ENCODE measurements at places on chromosomes 4 and X.
A peak's percentile ranks its signal among the peaks of the same experiment; 100 is the strongest.

DNA sequence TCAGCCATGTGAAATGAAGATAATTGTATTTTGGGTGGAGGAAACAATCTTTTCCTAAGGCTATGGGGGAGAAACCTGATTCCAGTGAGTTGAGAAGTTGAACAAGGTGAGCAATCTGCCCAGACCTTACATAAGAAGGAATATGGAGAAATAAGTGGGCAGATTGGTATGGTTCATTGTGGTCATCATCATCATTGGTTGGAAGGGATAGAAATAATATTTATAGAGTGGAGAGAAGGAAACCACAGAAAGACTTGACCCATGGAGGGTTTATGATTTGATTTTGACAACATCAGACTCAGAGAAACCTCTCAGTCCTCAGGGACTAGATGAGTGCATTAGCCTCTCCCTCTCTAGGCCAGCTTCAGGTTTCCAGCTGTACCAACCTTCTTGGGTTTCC lies 177.9 kb upstream of the NEIL3 start:
- DNase-seq = no peak

DNA sequence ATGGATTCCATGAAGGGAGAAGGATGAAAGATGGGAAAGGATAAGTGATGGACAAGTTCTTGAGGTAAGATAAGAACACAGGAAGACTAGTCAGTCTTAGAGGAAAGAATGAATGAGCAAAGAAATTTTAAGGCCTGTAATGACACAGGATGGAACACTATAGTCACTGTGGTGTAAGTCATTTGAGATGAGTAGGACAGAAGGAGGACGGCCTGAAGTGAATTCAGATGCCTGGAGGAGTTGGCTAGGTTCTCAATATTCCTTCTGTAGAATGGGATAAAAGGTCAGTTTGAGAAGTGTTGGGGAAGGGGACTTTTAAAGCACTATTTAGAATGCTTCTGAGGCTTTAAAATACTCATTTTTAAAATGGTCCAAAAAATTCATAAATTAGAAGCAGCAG lies 3.9 kb downstream of the MSMO1 start:
- DNase-seq = no peak

- no peak for DNase-seq
Measured at GRCh38 chrX:31130457-31131220, 58.8 kb upstream of the FTHL17 start.

DNA sequence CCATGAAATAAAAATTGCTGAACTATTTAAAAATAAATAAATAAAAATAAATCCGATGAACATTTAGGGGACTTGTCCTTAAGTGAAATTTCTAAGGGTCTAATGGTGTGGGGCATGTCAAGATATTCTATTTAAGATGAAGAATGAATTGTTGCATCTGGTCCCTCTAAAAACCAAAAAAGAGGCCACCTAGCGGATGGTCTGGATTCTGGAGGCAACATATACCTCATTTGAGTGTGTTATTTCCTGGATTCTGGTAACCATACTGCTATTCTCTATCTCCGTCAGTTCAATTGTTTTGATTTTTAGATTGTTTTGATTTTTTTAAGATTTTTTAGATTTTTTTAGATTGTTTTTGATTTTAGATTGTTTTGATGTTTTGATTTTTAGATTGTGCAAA lies 28.3 kb downstream of the AGTR2 start:
- no peak for DNase-seq

GRCh38 chr4:119080721-119081541 lies 54.7 kb upstream of the MYOZ2 start:
- no peak for DNase-seq

- DNase-seq = peak; percentile 76
Measured at GRCh38 chrX:56764153-56764974, 35.3 kb downstream of the NBDY start.

GRCh38 chr4:152735396-152735859 lies 44.1 kb downstream of the TIGD4 start:
- DNase-seq = no peak

DNA sequence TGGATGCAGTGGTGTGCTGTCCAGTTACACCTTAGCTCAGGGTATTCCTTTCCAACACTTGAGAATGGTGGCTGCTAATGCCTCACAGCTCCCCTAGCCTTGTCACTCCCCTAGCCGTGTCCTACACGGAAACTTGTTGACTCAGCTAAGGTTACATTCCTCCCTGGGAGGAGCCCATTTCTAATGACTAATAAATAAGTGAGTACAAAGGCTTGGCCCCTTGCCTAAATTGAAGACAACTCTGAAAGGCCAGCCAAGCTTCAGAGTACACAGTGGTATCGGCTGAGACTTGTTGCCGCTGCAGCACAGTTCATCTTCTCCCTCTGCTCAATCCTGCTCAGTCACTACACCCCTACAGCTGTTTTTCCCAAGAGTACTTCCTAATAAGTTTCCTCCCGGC lies 21.2 kb upstream of the SLC25A31 start:
- no peak for DNase-seq

- peak; percentile 53 for DNase-seq
Measured at GRCh38 chr4:47913861-47914219, 543 bp downstream of the NFXL1 start.

DNA sequence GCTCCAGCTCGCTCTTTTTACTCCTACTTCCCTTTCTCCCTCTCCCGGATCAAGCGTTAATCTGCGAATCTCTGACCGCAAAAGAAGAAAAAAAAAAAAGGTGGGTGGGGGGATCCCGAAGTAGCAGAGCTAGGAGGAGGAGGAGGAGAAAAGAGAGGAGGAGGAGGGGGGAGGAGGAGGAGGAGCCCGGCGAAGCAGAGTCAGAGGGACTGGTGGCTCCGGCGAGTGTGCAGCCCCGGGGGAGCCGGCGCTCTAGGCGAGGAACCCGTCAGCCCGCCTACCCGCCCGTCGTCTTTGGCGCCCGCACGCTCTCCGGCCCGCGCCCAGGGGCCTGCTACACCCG lies at the start of gene NHSL2:
TSS of gene NHSL2 (plus strand) at position 203 of the 343 bp plus-strand sequence.
- no peak for DNase-seq

- DNase-seq = no peak
Measured at GRCh38 chrX:134883137-134883700, 107.6 kb upstream of the SMIM10 start.

- DNase-seq = no peak
Measured at GRCh38 chrX:20046864-20047263, 56.0 kb upstream of the BCLAF3 start.

DNA sequence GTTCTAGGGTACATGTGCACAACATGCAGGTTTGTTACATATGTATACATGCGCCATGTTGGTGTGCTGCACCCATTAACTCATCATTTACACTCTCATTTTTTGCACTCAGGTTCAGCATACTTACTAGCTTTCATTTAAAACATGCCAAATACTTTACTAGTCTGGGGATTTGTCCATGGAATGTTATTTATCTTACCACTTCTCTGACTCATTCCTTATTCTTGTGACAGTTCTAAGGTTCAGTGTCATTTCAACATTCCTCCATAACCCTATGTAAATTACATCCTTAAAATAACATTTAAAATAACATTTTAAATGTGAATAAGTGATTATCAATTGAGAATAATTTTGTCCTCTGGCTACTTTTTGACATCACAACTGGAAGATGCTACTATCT lies 19.5 kb upstream of the SYTL5 start:
- DNase-seq = no peak

GRCh38 chr4:149912000-149912399 lies 96.4 kb upstream of the IQCM start:
- DNase-seq = no peak

DNA sequence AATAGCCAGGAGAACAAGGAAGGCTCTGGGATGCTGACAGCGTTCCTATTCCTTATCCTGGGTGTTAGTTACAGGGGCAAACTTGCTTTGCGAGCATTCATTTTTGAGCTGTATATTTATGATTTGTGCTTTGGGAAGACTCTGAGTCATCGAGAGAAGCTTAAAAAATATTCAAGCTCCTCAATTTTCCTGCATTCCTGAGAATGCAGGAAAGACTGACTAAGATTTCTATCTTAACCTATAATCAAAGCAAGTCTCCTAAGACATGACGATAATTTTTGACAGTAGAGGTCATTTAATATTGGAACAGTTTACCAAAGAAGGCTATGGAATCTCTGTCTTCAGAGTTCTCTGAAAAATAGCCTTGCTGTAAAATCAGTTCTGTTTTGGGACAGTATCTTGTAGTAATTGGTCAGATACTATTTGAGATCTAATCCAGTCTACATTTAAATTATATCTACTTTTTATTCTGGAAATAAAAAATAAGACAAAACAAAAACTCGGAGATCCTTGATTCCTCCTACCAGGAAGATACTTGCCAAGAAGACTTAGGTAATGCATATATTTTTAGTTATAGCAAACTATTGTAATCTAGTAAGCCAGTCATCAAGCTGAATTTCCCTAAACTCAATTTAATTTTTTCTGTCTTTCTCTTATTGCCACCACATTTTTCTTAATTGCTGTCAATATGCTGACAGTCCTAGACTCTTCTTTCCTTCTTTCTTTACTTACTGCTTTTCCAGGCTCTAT lies 31.7 kb downstream of the BBS12 start:
- no peak for DNase-seq

DNA sequence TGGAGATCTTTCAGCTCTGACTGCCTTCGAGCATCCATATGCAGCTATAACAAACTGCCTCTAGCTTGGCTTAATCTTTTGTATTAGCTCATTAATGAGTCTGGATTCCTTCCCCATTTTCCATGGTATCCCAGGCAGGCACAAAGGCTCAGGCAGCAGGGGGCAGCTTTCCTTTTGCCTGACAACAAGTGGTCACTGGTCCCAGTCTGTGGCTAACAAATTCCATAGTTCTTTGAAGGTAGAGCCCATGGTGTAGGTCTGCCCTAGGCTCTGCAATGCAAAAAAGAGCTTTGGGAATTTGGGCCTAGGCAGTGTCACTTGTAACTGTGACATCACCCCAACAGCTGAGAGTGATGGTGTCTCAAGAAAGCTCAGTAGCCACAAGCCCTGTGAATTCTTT lies 234.4 kb upstream of the GPC4 start:
- DNase-seq = no peak

DNA sequence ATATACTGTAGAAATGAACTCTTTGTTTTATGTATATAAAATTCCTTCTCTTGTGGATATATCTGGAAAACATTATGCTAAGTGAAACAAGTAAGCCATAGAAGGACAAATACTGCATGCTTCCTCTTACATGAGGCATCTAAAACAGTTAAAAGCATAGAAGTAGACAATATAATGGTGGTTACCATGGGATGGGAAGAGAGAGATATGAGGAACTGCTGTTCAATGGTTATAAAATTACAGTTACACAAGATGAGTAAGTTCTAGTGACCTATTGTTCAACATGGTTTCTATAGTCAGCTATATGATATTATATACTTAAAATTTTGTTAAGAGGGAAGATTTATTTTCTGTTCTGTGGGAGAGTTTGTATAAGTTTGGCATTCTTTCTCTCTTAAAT lies 43.4 kb downstream of the HTRA3 start:
- DNase-seq = no peak

- no peak for DNase-seq
Measured at GRCh38 chr4:184041156-184041555, 136.0 kb downstream of the STOX2 start.

GRCh38 chrX:3815896-3816664 lies 102.6 kb upstream of the PRKX start:
- DNase-seq = peak; percentile 68

GRCh38 chrX:124910611-124911010 lies 409.1 kb upstream of the TEX13C start:
- DNase-seq = no peak

GRCh38 chr4:151166636-151167035 lies 67.2 kb downstream of the RPS3A start:
- no peak for DNase-seq

- DNase-seq = no peak
Measured at GRCh38 chr4:126939401-126939800, 693.4 kb upstream of the INTU start.
